ENCODE measurements at places on chromosomes 2 and 18. TPM values are rescaled to one million over a fixed set of nuclear protein-coding genes. Genes with fewer than 3 reads are reported as not detected.
A peak's percentile ranks its signal among the peaks of the same experiment; 100 is the strongest.

- DNase-seq = no peak
Observed at GRCh38 chr18:39487932-39488331, 1922.3 kb upstream of the CELF4 start.

DNA sequence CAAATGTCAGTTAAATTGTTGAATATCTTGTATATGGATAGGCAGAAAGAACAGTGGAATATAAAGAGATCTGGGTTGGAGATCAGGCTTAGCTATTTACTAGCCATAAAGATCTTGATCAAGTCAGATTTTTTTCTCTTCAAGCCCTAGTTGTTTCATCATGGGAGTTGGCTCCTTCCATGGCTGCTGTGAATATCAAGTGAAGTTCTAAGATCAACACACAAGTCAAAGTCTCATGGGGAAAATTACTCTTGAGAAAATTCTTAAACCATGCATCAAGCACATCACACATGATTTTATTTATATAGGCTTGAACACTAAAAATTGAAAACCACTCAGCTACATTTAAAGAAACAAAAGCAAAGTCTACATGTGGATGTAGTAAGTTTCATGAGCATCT lies 79.8 kb downstream of the C1D start:
- DNase-seq = no peak

GRCh38 chr2:224039080-224039769 lies at the start of gene SERPINE2:
SERPINE2 (minus strand) TSS chr2:224039286; CDS start chr2:224001900, 37,386 bp downstream.
- peak; percentile 84 for DNase-seq

DNA sequence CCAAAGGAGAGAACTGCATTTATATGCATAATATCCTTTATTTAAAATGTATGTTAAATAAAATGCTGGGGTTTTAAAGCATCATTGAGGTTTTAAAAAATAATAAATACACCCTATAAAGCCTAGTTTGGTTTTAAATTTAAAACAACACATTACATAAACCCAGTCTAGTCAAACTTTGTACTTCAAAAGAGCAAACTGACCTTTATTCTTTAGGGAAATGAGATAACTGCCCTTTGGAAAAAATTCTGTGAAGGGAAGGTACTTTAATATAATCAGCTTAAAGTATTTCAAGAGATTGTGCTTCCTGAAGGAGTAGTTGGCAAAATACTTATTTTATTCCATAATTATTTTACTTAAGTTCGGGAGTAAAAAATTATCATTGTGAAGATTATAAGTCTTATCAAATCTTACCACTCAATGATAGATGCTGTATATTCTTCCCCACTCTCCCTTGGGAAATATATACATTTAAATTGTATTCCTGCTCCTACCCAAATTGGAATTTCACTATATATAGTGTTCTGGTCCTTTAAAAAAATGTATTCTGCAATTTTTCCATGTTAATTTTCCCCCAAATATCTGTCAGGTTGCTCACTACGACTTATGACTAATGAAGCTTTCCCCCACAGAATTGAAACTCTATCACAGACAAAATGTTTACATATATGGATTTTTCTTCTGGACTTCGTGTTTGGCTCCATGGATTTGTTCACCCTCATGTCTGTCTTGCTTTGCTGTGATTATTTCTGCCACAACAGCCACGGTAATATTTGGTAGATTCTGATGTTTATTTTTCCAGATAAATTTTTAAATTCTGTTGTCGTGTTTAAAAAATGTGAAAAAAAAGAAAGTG lies 42.1 kb downstream of the ZC3H6 start:
- no peak for DNase-seq

DNA sequence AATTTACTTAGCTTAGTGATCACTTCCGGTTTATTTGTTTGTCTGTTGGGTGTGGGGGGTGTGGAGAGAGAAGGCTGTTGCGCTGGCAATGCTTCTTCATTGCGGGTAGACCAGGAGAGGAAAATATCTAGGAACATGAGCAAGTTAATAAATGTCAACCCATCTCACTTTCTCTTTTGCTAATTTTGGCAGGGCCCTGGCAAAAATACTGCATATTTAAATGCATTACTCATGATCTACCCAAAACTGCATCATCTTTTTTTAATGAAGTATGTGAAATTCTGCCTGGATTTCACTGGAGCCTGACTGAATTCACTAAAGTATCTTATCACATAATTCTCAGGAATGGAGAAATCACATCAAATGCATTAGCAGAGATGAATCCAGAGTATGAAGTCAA lies 1131.0 kb upstream of the NXPH2 start:
- DNase-seq = no peak

LOXHD1 gene
- 1.1 TPM for polyA plus RNA-seq

GRCh38 chr2:119856469-119856901 lies 96.8 kb downstream of the PTPN4 start:
- no peak for DNase-seq

DNA sequence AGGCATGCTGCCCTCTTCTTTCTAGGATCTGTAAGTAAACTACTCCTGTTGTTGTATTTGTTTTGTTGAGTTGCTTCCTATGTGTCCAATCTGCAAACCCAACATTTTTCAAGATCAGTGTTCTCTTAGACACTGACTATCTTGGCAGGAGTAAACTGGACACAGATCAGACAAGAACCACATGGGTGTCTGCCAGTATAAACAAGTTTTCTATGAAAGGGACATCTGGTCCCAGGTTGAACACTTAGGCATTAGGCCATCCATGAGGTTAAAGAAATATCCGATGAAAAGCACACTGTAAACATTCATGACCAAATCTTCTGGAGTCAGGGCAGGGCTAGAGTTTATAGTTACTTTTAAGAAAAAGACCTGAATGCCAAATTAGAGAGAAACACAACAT lies 441.8 kb downstream of the NYAP2 start:
- DNase-seq = no peak

MATN3 gene
- 12.0 TPM for polyA plus RNA-seq

SFT2D3 gene
- not detected for polyA plus RNA-seq

PGAP1 gene
- polyA plus RNA-seq = 31.0 TPM

DNA sequence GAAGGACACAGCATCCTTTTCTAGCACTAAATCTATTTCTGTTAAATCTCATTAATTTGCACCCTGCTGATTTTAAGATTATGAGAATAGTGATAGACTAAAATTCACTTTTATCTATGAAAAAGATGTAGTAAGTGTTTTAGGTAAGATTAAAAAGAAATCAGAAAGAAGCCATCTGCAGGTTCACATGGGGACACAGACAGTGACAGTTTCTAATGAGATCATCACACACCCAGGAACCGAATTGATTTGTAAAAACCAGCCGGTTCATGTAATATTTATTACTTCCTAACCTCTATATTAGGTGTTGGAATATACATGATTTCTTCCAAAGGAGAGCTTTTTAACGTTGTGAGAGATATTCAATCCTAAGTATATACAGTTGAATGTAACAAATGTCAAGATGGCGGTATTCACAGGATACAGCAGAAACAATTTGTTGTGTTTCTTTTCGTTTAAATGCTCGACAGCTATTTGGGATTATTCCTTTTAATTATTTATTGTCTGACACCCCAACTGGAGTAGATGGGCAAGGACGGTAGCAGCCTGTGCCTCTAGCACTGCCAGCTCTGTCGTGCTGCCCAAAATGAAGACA lies 223.4 kb downstream of the CCDC102B start:
- no peak for DNase-seq
